ENCODE measurements at places on chromosomes 3 and 15. TPM values are rescaled to one million over a fixed set of nuclear protein-coding genes. Genes with fewer than 3 reads are reported as not detected.

FBXW12 gene
- not detected for total RNA-seq

SLC15A2 gene
- 0.59 TPM for total RNA-seq

PSTPIP1 gene
- not detected for total RNA-seq

PLA2G4E gene
- not detected for total RNA-seq

ABCF3 gene
- total RNA-seq: 49.6 TPM

ZMYND10 gene
- total RNA-seq: 0.88 TPM

GPR27 gene
- total RNA-seq: not detected

AMOTL2 gene
- total RNA-seq: 160 TPM

DOCK3 gene
- under 0.01 TPM for total RNA-seq

LRRN1 gene
- not detected for total RNA-seq

ISL2 gene
- 1.8 TPM for total RNA-seq

AQP9 gene
- not detected for total RNA-seq

BTLA gene
- total RNA-seq: not detected

ARHGEF26 gene
- total RNA-seq: 3.6 TPM

TRPM1 gene
- not detected for total RNA-seq

C3orf62 gene
- 1.5 TPM for total RNA-seq

ST8SIA2 gene
- total RNA-seq: not detected

COL7A1 gene
- total RNA-seq: 55.2 TPM

IDH2 gene
- total RNA-seq: 108 TPM

POLQ gene
- total RNA-seq: 5.7 TPM

SLC2A2 gene
- total RNA-seq: not detected

FGF12 gene
- not detected for total RNA-seq

GRK7 gene
- total RNA-seq: 0.05 TPM

TRIM42 gene
- total RNA-seq: not detected

GABRB3 gene
- total RNA-seq: 0.65 TPM

C3orf70 gene
- 1.5 TPM for total RNA-seq

CADPS gene
- 16.9 TPM for total RNA-seq

MNS1 gene
- total RNA-seq: 1.3 TPM

PLA1A gene
- 0.32 TPM for total RNA-seq

CYP19A1 gene
- total RNA-seq: not detected

SLC24A5 gene
- total RNA-seq: not detected

IGSF10 gene
- total RNA-seq: 1.6 TPM

PLCB2 gene
- not detected for total RNA-seq

CPLX3 gene
- total RNA-seq: not detected

GATM gene
- 0.28 TPM for total RNA-seq

PDZRN3 gene
- total RNA-seq: 12.3 TPM

CCR8 gene
- total RNA-seq: not detected

FAM81A gene
- 0.30 TPM for total RNA-seq

UBAP1L gene
- 2.8 TPM for total RNA-seq

CEMIP gene
- 3.9 TPM for total RNA-seq

HRG gene
- not detected for total RNA-seq

ZDHHC19 gene
- total RNA-seq: not detected

DZIP1L gene
- 25.2 TPM for total RNA-seq

FRMD5 gene
- total RNA-seq: 16.5 TPM

USP13 gene
- 16.1 TPM for total RNA-seq

CKMT1B gene
- not detected for total RNA-seq

ITIH4 gene
- 1.3 TPM for total RNA-seq

PDCD10 gene
- total RNA-seq: 59.7 TPM

NR1I2 gene
- total RNA-seq: not detected

FOXL2 gene
- not detected for total RNA-seq

PCOLCE2 gene
- 29.4 TPM for total RNA-seq

PPCDC gene
- total RNA-seq: 7.4 TPM

LYZL4 gene
- total RNA-seq: not detected

BOC gene
- total RNA-seq: 2.4 TPM

EPM2AIP1 gene
- 20.9 TPM for total RNA-seq

WDR53 gene
- 5.8 TPM for total RNA-seq

DNAH12 gene
- total RNA-seq: 0.37 TPM

SLC6A11 gene
- not detected for total RNA-seq

Measured in smooth muscle cell of the umbilical artery (primary cell).